Activated CD4-positive, alpha-beta T cell treated with anti-CD3 and anti-CD28 coated beads, Interleukin-2, amount 50 U/mL, for 16 hours (primary cell): ENCODE measurements at places on chromosomes 3 and 15.
A peak's percentile ranks its signal among the peaks of the same experiment; 100 is the strongest.

- no peak for DNase-seq
Observed at GRCh38 chr15:68658641-68659358, 80.0 kb downstream of the CORO2B start.

DNA sequence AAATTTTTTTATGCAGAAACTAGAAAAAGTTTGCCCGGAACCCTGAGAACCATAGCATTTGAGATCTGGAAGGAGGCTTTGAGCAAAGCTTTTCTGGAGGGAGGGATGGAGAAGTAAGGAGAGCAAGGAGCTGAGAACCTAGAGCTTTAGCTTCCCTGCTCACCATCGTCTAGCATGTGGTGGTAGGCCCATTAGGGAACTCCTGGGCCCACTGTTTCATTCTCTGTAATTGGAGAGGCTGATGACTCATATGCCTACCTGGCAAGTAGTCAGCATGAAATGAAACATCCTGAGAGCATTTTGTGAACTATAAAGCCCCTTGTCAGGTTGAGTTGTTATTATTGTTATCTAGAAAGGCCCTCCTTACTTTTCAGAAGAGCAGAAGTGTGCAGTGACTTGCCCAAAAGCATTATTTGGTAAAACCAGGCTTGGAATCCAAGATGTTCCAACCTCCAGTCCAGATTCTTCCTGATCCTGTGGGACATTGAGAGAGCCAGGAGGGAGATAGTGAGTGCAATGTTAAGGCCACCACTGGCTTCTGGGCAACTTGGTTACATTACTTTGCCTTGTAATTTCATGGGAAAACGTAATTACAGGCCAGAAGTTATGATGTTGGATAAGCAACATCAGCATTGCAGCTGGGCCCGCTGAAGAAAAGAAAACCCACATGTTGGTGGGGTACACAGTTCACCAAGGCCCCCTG lies 104.5 kb upstream of the BFSP2 start:
- DNase-seq, result peak; percentile 61

DNA sequence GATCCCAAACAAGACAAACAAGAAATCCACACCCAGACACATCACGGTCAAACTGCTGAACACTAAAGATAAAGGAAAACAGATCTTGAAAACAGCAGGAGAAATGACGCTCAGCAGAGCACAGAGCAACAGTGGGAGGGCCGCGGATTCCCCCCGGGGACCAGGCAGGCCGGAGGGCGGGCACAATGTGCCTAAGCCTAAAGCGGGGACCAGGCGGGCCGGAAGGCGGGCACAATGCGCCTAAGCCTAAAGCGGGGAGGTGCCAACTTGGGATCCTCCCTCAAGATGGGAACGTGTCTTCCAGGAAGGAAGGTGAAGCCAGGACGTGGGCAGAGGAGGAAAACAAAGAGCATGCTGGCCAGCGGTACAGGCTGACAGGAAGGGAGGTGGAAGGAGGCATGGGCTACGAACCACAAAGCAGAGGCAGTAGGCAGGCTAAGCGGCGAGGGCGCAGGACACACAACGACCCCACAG lies 31.1 kb downstream of the CYFIP1 start:
- peak; percentile 5 for DNase-seq

DNA sequence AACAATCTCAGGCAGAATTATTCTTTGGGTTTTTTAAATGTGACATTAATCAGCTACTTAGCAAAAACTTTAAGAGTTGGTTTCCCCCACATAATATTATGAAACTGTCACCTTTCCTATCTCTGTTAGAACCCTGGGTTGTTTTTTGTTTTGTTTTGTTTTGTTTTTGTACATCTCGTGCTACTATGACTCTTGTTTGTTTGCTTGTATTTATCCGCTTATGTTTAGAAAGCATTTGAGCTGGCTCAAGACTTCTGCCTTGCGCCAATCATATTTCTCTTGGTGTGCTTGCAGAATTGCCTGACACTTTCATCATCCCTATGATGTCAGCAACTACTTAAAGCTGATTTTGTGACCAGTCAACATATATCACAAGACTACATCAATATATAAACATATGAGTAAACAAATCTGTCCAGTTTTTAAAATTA lies 116.9 kb downstream of the DCLK3 start:
- no peak for DNase-seq

GRCh38 chr3:115081444-115081843 lies 65.6 kb downstream of the ZBTB20 start:
- no peak for DNase-seq

DNA sequence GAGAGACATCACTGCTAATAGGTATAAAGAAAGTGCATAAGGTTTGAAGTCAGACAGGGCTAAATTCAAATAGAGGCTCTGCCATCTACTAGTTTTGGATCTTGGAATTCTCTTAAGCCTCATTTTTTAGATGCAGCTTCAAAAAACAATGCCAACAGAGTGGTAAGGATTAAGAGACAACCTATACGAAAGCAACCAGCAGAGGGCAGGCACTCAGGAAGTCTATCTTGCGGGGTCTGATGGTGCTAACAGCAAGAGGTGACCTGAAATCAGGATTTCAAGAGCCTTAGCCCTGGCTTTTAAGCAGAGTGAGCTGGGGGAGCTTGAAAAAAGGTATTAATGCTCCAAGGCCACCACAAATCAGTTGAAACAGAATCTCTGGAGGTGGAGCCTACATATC lies 40.7 kb downstream of the LDHAL6B start:
- DNase-seq, result peak; percentile 66

DNA sequence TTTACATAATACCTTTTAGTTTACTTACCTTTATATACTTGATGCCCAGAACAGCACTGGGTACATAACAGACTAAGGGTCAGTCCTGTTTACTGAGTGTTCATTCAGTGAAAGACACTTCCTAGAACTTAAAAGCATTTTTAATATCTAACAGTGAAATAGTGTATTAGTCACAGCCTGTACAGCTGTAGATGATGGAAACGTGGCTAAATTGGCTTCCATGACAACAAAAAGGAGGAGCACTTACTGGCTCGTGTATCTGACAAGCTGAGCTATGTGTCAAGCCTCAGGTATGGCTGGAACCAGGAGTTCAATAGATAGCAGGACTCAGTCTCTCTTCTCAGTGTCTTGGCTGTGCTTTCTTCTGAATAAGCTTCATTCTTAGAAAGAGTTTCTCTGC lies 40.2 kb downstream of the CMTM8 start:
- no peak for DNase-seq

- no peak for DNase-seq
Observed at GRCh38 chr3:191509078-191509477, 48.1 kb downstream of the PYDC2 start.

DNA sequence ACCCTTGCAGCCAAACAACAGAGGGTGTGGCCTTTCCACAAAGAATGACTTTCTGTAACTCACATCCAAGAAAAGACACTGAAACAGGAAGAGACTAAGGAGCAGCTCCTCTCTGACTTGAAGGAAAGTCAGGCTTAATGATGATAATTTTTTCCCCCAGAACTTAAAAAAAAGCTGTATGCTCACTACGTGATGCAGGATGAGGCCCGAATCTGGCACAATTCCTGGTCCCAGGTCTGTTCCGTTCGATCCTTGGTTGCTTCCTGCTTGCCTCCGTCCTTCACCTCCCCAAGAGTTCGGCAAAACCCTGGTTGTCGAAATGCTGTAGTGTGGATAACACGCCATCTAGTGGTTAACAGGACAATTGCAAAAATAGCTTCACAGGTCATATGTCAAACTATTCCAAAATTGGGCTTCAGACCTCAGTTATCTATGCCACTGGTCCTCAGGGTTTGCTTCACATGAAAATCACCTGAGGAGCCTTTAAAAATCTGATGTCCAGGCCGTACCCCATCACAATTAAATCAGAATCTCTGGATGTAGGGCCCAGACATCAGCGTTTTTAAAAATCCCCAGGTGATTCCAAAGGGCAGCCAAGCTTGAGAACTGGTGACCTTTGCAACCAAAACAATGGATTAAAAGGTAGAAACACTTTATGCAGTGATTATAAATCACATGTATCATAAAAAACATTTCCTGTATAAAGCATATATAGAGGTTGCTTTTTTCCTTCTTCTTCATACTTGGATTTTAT lies 28.1 kb upstream of the SYNM start:
- DNase-seq, result peak; percentile 75

DNA sequence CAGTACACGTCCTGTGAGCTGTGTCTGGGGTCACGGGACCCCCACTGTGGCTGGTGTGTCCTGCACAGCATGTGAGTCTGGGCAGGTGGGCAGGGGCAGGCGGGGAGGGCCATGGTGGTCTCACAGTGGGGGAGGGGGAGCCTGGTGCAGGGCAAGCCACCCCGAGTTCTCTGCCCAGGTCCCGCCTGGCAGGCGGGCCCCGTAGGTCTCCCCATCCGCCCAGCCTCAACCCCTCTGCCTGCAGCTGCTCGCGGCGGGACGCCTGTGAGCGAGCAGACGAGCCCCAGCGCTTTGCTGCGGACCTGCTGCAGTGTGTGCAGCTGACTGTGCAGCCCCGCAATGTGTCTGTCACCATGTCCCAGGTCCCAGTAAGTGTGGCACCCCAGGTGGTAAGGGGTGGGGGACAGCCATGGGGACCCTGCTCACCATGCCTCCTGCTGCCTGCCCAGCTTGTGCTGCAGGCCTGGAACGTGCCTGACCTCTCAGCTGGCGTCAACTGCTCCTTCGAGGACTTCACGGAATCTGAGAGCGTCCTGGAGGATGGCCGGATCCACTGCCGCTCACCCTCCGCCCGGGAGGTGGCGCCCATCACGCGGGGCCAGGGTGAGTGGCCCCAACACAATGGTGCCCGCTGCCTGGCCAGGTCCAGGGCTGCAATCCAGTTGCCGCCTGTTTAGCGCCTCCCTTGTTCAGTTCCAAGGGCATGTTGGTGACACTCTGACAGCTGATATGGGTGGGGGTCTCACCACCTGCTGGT lies 21.9 kb downstream of the PLXNA1 start:
- DNase-seq, result no peak

- DNase-seq, result no peak
Observed at GRCh38 chr15:50256188-50257041, 9.1 kb downstream of the HDC start.

DNA sequence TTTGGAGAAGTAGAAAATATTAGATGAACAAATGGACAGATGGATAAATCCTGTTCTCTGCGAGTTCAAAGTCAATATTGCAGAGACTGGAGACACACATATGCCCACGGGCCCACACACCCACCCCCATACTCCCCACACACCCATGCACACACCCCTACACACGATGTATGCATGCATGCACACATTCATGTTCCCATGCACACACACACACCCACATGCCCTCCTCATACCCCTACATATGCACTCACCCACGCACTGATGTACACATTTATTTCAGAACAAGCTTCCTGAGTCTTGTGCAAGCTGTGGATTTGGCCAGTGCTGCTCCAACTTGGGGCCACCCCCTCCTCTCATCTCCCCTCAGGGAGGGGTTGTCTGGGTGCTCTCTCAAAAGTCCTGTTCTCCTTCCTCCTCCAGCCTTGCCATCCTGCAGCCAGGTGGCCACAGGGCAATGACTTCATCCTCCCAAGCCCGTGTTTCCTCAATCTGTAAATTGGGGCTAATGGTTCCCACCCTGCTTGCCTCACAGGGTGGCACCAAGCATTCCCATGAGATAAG lies 16.4 kb downstream of the MAPKAPK3 start:
- no peak for DNase-seq

DNA sequence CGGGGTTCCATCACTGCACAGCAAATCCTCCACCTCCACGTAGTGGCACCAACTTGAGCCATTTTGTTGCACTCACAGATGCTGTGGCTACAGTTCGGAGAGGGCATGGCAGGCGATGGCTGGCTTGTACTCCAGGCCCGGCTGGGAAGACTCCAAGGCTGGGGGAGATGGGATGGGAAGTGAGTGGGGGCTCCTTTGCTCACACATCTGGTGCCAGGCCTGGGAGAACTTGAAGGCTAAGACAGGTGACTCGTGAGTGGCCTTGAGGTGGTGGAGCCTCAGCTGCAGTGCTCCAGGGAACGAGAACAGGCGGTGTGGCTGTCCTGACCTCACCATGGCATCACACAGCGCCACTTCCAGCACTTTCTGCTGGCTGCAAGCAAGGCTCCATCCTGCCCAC lies 87.9 kb downstream of the PLXNA1 start:
- no peak for DNase-seq

DNA sequence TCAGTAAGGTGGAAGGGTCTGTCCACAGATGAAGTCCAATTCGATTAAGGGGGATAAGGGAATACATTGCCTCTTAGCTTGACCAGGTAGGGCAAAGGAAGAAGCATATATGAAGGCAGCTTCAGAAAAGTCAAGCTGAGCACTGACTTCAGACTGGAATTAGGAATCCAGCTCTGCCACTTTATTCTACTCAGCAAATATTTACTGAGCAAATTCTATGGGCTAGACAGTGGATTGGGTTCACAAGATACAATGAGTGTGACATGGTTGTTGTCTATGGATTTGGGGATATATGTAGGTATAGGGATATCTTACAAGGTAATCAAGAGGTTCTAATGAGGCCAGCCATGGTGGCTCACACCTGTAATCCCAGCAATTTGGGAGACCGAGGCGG lies 526 bp downstream of the ADIPOQ start:
- no peak for DNase-seq

DNA sequence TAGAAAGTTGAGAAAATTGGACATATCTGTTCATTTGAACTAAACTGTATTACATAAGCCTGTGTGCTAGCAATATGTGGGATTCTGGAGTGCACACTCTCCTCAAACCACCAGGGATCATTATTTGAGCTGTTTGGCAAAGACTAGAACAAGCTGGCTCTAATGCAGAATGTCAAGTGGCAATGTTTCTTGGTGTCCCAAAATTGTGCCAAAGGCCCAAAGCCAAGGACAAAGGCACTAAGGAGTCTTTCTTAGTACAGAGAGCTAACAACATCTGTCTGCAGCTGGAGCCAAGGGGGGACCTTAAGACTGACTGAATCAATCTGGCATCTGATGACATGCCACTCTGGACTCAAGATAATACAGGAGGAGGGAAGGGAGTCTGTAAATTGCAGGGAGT lies 76.7 kb upstream of the STRIT1 start:
- no peak for DNase-seq

DNA sequence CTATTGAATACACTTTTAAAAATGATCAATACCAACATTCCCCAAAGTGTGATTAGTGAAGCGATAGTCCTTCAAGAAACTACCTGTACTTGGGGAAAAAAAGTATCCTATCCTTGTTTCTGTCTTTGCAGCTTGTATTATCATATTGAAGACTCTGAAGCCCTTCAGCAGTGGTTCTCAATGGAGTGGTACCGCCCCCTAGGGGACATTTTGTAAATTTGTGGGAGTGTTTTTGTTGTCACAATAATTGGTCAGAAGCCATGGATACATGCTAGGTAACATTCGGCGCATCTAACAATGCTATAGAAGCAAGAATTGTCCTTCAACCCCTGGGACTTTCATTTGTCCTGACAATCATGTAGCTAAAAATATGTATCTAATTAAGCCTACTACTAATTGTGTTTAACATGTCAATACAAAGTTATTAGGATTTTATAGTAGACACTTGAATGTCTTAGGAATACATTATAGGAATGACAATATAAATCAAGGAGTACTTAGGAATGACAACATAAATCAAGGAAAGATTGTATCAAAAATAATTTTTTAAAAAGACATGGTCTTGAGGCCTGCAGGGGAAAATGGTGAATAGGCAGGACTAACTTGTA lies 53.7 kb downstream of the NMD3 start:
- peak; percentile 69 for DNase-seq

- DNase-seq, result no peak
Observed at GRCh38 chr3:63508305-63508704, 144.2 kb upstream of the SNTN start.
